ENCODE measurements at places on chromosomes 12 and 14. TPM values are rescaled to one million over a fixed set of nuclear protein-coding genes. Genes with fewer than 3 reads are reported as not detected.

The CCNB1IP1 gene
- 77.0 TPM for total RNA-seq

The IFNG-AS1 gene
- total RNA-seq, result not detected

The PRPH gene
- total RNA-seq, result 6.7 TPM

The ADSS1 gene
- 9.9 TPM for total RNA-seq

The KLRC3 gene
- total RNA-seq, result 1.8 TPM

The POMT2 gene
- total RNA-seq, result 30.2 TPM

GRCh38 chr12:52156757-52157565, 34.9 kb downstream of the KRT80 start:
- no peak overlapping the region for H3K4me3 ChIP-seq
- H3K4me1 ChIP-seq, result peaks cover 27% of the 10 kb centered on the region
- H3K27me3 ChIP-seq, result no peaks in the 10 kb centered on the region

DNA sequence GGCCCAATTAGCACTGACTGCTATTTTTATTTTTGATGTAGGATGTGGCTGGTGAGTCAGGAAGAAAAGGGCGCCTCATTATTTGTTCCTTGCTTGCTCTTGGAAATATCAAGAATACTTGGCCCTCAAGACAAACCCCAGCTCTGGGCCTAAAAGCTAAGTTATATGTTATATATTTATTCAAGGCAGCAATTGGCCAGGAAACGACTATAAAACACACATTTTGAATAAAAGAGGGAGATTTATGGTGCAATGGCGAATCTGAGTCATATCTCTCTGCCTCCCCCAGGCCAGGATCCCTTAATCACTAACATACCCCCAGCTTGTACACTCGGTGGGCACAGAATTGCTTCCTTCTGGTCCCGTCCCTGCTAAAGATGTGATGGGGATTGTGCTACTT, 63.3 kb downstream of the TBX5 start:
- H3K27ac ChIP-seq, result no peak overlapping the region
- no peak overlapping the region for H3K4me3 ChIP-seq
- DNase-seq, result no peak
- no peaks in the 10 kb centered on the region for H3K4me1 ChIP-seq
- no peaks in the 10 kb centered on the region for H3K36me3 ChIP-seq
- peaks cover 28% of the 10 kb centered on the region for H3K27me3 ChIP-seq

- H3K4me1 ChIP-seq, result no peaks in the 10 kb centered on the region
- no peak overlapping the region for H3K27ac ChIP-seq
- DNase-seq, result no peak
- no peaks in the 10 kb centered on the region for H3K36me3 ChIP-seq
- H3K27me3 ChIP-seq, result no peaks in the 10 kb centered on the region
These were observed 50.1 kb upstream of the E2F7 start for GRCh38 chr12:77115471-77115870.

DNA sequence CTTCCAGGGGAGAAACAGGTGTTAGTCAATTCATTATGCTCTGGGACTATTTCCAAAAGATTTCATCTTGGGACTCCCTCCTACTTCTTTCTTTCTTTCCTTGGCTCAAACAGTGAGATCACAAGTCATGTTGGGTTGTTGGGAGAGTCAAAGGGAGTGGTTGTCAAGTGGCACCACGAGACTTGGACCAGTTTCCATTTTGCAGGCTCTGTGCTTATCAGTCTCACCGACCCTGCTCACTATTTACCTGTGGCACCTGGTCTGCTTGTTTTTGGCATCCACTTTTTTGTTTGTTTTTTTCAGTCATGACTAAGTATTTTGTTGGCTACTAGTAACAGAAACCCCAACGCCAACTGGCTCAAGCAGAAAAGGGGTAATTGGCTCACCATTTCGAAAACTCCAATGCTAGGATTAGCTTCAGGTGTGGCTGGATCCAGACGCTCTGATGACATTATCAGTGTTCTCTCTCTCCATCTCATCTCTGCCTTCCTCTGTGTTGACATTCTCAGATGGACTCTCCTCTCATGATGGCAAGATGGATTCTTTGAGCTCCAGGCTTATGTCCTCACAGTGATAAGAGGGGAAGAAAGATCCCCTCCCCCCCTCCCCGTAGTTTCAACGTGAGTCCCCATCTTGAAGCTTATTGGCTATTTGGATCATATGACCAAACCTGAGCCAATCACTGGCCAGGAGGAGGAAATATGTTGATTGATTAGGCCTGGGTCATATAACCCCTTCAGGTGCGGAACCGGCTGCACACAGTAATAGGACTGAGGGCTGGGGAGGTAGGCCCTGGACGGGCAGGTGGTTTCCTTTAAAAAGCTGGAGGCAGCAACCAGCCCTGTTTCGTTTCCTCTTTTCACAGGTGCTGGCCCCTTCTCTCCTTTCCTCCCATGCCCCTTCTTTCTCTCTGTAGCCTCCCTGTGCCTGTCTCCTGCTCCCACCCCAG, 84.2 kb downstream of the AACS start:
- DNase-seq, result no peak
- H3K4me1 ChIP-seq, result no peaks in the 10 kb centered on the region
- no peak overlapping the region for H3K27ac ChIP-seq
- H3K36me3 ChIP-seq, result no peaks in the 10 kb centered on the region
- no peak overlapping the region for H3K4me3 ChIP-seq
- H3K27me3 ChIP-seq, result no peaks in the 10 kb centered on the region

GRCh38 chr12:92185052-92185451, 39.4 kb upstream of the BTG1 start:
- no peaks in the 10 kb centered on the region for H3K27me3 ChIP-seq
- no peaks in the 10 kb centered on the region for H3K4me1 ChIP-seq
- H3K27ac ChIP-seq, result no peak overlapping the region
- no peak overlapping the region for H3K4me3 ChIP-seq
- no peak for DNase-seq

- peak overlapping the region; percentile 18 for H3K4me3 ChIP-seq
- H3K27ac ChIP-seq, result peak overlapping the region; percentile 48
- peaks cover 12% of the 10 kb centered on the region for H3K36me3 ChIP-seq
- no peaks in the 10 kb centered on the region for H3K27me3 ChIP-seq
These were observed 92.0 kb downstream of the RFLNA start for GRCh38 chr12:124386661-124387527.

DNA sequence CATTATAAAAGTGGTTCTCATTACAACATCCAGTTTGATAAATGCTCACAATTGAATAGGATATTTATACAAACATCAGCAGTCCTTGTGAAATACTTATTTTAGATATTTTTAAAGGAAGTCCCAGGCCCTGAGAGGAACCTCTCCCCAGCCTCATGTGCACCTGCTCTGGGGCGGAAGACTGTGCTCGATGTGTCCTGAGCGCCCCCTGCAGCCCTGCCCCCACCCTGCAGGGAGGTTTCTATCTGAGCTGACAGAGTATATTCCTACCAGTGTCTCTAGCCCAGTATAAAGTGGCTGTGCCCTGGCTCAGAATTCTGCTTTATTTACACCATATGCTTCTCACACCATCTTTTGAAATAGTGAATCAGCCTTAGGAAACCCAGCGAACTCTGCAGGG, 1349.1 kb downstream of the TMEM121 start:
- H3K4me3 ChIP-seq, result no peak overlapping the region
- H3K36me3 ChIP-seq, result no peaks in the 10 kb centered on the region
- no peak overlapping the region for H3K27ac ChIP-seq
- H3K4me1 ChIP-seq, result no peaks in the 10 kb centered on the region
- no peak for DNase-seq

DNA sequence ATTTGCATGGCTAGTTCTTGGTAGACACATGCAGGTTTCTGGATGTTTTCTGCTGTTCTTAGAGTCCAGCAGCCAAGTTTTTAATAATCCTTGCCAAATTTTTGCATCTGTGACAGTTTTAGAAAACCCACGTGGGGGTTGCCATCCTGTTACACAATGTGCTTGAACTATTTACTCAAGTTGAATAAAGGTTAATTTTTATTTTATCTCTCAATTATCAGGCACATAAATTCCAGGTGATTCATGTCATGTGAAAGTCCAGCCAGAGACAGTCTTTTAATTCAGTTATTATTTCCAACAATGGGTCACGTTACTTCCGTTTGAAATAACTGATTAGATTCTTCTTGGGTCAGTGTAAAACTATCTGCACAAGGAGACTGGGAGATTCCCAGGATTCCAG, 15.7 kb downstream of the MYRFL start:
- H3K27ac ChIP-seq, result no peak overlapping the region
- H3K4me3 ChIP-seq, result no peak overlapping the region
- no peaks in the 10 kb centered on the region for H3K4me1 ChIP-seq
- no peak for DNase-seq
- H3K36me3 ChIP-seq, result no peaks in the 10 kb centered on the region
- no peaks in the 10 kb centered on the region for H3K27me3 ChIP-seq

DNA sequence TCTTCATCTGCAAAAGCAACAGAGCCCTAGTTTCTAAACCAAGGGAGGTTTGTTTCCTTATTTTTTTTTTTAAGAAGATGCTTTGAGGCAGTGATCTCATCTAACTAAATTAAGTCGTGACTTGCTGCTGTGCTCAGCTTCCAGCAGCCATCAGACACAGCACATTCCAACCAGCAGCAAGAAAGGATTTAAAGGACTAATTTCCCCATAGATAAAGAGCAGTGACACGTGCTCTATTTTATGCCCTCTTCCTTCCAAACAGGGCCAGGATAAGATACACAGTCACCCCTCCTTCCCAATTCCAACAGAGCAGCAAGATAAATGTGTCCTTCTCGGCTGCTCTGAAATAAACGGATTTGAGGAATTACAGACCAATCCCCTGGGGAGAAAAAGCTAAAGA, 81.7 kb downstream of the PRKAB1 start:
- DNase-seq, result no peak
- no peak overlapping the region for H3K27ac ChIP-seq
- H3K4me1 ChIP-seq, result no peaks in the 10 kb centered on the region
- H3K27me3 ChIP-seq, result no peaks in the 10 kb centered on the region
- peaks cover 12% of the 10 kb centered on the region for H3K36me3 ChIP-seq

- H3K4me3 ChIP-seq, result no peak overlapping the region
- no peaks in the 10 kb centered on the region for H3K4me1 ChIP-seq
- H3K27me3 ChIP-seq, result no peaks in the 10 kb centered on the region
- DNase-seq, result no peak
These were observed 543.6 kb downstream of the FOXG1 start for GRCh38 chr14:29310210-29310609.

GRCh38 chr12:93429448-93429847, 12.3 kb downstream of the UBE2N start:
- no peak overlapping the region for H3K4me3 ChIP-seq
- H3K27me3 ChIP-seq, result no peaks in the 10 kb centered on the region
- H3K4me1 ChIP-seq, result peaks cover 2% of the 10 kb centered on the region
- no peak for DNase-seq
- H3K27ac ChIP-seq, result no peak overlapping the region

- H3K27me3 ChIP-seq, result no peaks in the 10 kb centered on the region
- no peaks in the 10 kb centered on the region for H3K36me3 ChIP-seq
- no peaks in the 10 kb centered on the region for H3K4me1 ChIP-seq
- DNase-seq, result peak; percentile 53
- H3K27ac ChIP-seq, result no peak overlapping the region
- H3K4me3 ChIP-seq, result no peak overlapping the region
These were observed 334.0 kb downstream of the BTG1 start for GRCh38 chr12:91811481-91812287.

DNA sequence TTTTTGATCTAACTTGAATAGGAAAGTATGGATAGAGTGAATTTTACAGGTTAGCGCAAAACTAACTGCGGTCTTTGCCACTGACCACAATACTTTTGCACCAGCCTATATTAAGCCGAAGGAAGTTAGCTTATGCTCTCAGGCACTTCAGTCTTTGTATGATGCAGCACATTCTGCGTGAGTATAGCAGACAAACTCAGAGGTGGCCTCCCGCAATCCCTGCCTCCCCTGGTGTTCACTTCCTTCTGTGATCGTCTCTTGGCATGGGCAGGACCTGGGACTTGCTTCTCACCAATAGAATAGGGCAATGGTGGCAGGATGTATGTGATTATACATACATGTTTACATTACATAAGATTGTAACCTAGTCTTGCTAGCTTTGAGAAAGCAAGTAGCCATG, 10.3 kb upstream of the SLC6A13 start:
- H3K4me3 ChIP-seq, result no peak overlapping the region
- H3K27me3 ChIP-seq, result no peaks in the 10 kb centered on the region
- H3K27ac ChIP-seq, result no peak overlapping the region
- DNase-seq, result no peak
- H3K4me1 ChIP-seq, result no peaks in the 10 kb centered on the region

Data from HCT116 (cell line).